ENCODE measurements at places on chromosomes 5 and 9. TPM values are rescaled to one million over a fixed set of nuclear protein-coding genes. Genes with fewer than 3 reads are reported as not detected.

- H3K27me3 ChIP-seq = no peaks in the 10 kb centered on the region
- H3K4me1 ChIP-seq = peaks cover 18% of the 10 kb centered on the region
- no peak overlapping the region for H3K4me3 ChIP-seq
- DNase-seq = no peak
- H3K36me3 ChIP-seq = no peaks in the 10 kb centered on the region
- no peak overlapping the region for H3K27ac ChIP-seq
Observed at GRCh38 chr5:147617191-147617606, 107.3 kb upstream of the DPYSL3 start.

Gene CER1
- total RNA-seq = not detected

DNA sequence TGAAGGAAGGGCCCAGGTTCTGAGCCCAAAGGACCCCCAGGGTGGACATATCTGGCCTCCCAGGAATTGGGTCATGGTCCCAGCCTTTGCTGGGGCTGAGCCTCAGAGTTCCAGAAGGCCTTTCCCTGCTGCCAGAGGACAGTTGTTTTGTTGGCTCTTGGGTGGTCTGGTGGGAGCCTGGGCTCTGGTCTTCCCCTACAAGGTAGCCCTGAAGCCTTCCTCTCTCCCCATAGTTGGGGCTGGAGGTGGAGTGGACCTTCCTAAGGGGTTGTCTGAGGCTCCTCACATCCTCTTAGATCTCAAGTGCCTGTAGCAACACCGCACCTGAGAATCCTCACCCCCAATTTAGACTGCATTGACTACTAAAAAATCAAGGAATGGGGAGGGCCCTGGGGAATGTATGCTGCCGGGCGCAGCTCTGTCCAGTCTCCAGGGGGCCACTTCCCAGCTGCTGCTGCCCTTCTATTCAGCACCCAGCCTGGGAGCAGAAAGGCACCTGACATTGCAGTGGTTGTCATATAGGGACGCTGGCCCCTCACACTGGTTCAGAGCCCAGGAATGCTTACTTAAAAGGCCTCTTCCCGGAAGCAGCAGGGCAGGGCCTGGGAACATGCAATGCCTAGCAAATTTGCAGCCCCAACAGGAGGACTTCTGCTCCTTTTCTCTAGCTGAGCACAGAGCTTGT, 66.4 kb downstream of the IL31RA start:
- H3K4me1 ChIP-seq = no peaks in the 10 kb centered on the region
- no peak for DNase-seq
- no peaks in the 10 kb centered on the region for H3K36me3 ChIP-seq
- no peaks in the 10 kb centered on the region for H3K27me3 ChIP-seq

- peaks cover 8% of the 10 kb centered on the region for H3K4me1 ChIP-seq
- no peak overlapping the region for H3K4me3 ChIP-seq
- no peaks in the 10 kb centered on the region for H3K36me3 ChIP-seq
Observed at GRCh38 chr5:146081556-146081955, 23.8 kb downstream of the PLAC8L1 start.

- no peaks in the 10 kb centered on the region for H3K4me1 ChIP-seq
- no peak overlapping the region for H3K4me3 ChIP-seq
Observed at GRCh38 chr5:151925340-151925739, 689 bp upstream of the GLRA1 start.

- no peaks in the 10 kb centered on the region for H3K27me3 ChIP-seq
- H3K27ac ChIP-seq = no peak within 1 kb of the TSS
- no peaks in the 10 kb centered on the region for H3K4me1 ChIP-seq
- no peak within 1 kb of the TSS for H3K4me3 ChIP-seq
- no peak for DNase-seq
- H3K36me3 ChIP-seq = no peaks in the 10 kb centered on the region
Observed at GRCh38 chr5:170388818-170389549, at the start of gene KCNMB1. KCNMB1 (minus strand) TSS chr5:170389367; CDS start chr5:170385447, 3,920 bp downstream.

Measured in right lobe of liver (tissue), 6 donors.